ENCODE measurements at places on chromosomes 12 and 14.

- DNase-seq: no peak
These were observed 50.5 kb downstream of the TTC9 start for GRCh38 chr14:70692210-70692609.

DNA sequence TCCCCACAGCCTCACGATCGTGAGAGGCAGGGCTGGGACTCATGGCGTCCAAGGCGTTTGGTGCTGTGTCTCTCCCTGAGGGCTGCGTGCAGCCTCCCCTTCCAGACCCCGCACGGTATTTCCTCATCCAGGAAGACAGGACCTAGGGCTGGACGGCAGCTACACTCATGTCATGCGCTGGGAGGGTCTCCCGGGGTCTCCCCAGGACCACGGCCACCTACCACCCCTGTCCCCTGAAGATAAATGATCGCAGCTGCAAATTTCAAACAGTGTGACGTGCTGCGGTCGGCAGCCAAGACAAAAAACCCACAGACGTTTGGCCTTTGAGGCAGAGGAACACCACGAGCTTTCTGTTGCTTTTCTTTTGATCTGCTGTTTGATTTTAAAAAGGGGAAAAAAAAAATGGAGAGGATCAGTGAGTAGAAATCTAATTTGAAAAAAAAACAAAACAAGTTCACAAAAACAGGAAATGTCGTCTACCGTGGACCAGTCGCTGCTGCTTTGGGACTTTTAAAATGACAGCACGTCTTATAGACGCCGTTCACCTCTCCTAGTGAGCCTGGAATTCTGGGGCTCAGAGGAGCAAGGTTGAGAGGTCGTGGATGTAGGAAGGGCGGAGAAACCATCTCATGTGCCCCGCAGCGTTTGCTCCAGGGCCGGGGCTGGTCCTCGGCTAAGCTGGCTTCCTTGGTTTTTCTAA is 237.6 kb downstream of the SLC41A2 start:
- DNase-seq: peak; percentile 53

GRCh38 chr14:101065246-101065645 is 161.7 kb upstream of the RTL1 start:
- DNase-seq: no peak

DNA sequence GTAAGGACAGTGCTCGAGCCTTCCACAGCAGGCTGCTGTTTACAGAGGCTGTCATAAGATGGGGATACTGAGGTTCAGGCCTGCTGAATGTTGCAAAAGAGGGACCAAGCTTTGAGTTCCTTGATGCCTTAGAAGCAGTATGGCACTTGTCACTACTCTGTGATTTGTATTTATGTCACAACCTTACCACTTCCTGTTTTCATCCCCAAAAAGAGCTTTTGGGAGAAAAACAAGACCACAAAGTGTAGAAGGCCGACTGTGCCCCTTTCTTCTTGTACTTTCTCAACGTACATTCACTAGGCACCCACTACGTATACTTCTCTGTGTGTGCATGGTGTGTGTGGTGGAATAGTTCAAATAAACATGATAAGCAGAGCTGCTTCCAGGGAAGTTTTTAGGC is 90.1 kb downstream of the DRAM1 start:
- DNase-seq: no peak

DNA sequence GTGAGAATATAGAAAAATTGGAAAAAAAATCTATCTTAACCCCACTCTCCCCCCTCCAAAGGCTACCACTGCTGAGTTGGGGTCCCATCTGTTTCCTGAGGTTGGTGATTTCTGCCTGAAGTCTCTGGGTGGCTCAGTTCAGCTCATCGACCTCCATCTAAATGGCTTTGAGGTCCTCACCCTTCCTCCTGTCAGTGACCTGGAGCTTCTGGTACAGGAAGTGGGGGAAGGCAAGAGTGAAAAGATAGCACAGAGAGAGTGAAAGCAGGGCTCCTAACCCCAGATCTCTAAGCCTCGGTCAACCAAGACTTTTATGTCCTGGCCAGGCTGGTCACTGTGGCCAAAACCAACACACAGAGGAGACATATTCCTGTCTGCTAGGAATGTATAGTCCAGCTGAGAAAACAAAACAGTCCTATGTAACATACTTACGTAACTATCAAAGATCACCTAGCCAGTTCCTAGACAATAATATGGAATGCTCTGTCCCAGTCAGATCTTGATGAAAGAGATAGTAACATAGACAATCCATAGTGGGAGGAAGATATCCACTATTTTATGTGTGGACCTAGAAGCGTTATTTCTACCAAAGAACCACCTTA is 12.3 kb upstream of the KRT73 start:
- DNase-seq: no peak

DNA sequence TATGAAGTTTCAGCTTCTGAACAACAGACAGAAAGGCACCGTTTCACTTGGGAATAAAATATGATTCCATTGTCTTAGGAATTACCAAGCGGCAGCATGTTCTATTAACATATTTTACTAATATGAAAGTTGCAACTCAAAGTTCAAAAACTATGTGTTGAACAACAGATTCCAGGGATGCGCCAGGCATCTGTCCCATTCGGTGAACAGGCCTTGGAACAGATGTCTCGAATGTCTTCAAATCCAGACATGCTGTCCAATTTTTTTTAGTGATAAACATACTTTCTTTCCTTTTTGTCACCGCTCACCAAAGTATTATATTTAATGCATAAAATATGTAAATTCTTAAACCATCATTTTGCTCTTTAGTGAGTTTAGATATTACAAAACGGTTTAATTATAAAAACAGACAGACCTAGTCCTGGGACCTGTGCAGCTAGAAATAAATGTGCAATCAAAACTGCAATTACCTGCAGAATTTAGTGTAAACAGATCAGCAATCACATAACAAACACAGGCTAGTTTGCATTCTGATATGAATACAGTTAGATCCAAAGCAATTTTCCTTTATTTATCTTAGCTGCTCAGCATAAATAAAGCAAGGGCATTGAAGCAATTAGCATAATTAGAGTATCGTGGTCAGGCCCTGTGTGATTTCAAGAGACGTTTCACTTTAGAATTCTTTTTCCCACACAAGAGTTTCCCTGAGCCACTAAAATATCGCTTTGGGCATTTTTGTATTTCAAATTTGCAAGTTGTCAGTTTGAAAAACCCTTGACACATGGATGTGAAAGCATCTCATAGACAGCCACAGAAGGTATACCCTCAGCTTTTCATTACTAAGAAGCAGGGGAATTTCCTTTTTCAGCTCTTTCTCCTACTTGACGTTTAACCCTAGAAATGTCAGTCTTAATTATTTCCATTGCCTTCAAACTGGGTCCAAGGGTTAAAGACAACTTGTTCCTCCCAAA is 420.8 kb downstream of the EGLN3 start:
- no peak for DNase-seq

DNA sequence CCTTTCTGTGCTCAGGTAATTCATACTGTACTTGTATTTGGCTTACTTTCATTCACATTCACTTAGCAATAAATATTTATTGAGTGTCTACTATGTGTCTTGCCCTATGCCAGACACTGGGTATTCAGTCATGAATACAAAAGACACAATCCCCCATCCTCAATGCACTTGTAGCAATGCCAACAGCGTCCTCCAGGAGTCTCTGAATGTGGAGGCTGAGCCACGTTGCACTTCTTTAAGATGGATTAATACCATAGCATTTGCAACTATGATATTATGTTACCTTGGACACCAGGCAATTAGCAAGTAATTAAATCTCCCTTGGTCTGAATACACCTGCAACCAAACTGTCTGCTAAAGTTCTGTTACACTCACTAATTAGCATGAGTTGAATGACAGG is 58.8 kb downstream of the OTX2 start:
- DNase-seq: no peak

- DNase-seq: no peak
These were observed 360.4 kb upstream of the FOXG1 start for GRCh38 chr14:28406196-28406595.

- DNase-seq: no peak
These were observed 35.5 kb upstream of the OSBPL8 start for GRCh38 chr12:76595056-76595455.

DNA sequence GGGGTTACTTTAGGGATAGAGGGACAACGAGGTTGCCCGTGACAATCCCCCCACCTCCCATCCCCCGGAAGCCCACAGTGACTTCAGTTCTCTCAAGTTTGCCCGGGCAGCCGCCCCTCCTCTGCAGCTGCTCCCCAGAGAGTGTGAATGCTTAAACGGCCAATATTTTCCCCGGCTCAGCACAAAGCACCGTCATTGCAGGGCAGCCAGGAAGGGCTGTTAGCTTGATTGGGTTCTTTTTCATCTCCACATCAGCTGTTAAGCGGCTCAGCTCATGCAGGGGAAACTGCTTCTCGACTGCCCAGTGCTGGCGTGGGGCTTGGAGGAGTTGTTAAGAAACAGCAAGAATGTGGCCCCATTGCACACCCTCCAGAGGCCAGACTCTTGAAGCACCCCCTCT is 120.5 kb upstream of the NCOR2 start:
- DNase-seq: peak; percentile 23

DNA sequence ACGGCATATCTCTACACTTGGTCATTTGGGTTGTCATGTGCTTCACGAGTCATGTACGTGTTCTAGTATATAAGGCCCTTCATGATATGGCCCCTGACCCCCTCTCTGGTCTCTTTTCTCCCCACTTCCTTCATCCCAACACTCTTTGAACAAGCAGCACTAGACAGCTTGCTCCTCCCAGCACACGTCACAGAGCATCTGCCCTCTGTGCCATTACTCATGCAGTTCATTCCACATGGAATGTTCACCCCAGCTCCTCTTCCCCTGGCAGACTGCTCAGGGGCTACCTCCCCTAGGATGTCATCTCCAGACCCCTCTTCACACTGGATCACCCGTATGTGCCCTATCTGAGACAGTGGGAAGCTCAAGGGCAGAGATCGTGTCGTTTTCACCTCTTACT is 14.1 kb upstream of the LRP1-AS start:
- DNase-seq: no peak

GRCh38 chr12:23356927-23357708 is 592.4 kb downstream of the SOX5 start:
- DNase-seq: no peak

GRCh38 chr14:77276295-77276935 is 5.4 kb upstream of the NGB start:
- no peak for DNase-seq

GRCh38 chr12:25590011-25590721 is 37.1 kb upstream of the LMNTD1 start:
- peak; percentile 26 for DNase-seq

DNA sequence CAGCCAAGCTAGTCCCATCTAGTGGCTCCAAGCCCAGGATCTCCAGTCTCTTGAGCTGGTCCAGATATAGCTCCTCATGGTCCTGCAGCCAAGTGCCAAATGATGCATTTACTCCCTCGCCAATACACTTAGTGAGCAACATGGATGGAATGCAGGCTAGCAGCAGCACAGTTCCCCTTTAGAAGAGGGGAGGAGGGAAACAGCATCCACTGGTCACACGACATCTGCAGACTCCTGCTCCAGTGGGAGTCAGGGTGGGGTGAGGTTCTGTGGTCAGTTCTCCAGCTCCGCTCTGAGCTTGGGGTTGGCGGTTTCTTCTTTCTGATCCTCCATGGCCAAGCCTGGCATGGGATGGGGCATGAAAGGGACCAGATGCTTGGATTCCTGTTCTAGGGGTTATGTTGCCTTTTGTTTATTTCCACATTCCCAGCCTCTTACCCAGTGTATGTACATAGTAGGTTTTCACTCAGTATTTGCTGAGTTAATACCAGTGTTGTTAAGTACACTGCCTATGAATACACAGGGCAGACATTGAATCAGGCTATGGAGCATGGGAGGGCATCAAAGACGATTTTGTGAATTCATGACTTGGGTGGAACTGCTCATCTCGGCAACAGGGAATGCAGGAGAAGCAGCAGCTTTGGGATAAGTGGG is 57.3 kb downstream of the GALNT16 start:
- peak; percentile 9 for DNase-seq

GRCh38 chr12:95996034-95996658 is at the start of gene HAL:
TSS of gene HAL (minus strand) at chr12:95996344. CDS start at chr12:95995910, 434 bp downstream.
- no peak for DNase-seq

DNA sequence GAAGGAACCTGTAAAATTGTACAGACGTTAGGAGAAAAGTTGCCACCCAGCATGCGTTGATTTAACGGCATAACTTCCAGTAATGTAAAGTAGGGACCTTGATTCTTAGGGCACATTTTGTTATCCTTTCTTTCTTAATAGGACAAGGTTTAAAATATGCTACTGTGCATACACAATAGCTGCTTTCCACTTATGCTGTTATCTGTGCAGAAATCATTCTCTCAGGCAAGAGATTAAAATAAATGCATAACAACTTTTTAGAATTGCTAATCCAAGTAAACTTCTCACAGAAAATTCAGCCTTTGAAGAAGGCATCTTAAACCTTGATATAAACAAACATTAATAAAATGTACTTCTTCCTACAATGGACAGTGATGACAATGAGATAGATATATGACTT is 16.0 kb upstream of the PTCSC3 start:
- DNase-seq: no peak

- DNase-seq: no peak
These were observed 30.3 kb downstream of the EEA1 start for GRCh38 chr12:92898755-92899154.

- DNase-seq: no peak
These were observed 13.7 kb upstream of the CLEC4D start for GRCh38 chr12:8499616-8500015.

DNA sequence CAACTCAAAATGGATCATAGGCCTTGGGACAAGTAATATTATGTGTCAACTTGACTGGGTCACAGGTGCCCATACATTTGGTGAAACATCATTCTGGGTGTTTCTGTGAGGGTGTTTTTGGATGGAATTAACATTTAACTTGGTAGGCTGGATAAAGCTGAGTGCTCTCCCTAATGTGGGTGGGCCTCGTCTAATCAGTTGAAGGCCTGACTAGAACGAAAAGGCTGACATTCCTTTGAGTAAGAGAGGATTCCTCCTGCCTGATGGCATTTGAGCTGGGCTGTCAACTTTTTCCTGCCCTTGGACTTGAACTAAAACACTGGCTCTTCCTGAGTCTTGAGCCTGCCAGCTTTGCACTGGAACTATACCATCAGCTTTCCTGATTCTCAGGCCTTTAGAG is 93.4 kb upstream of the ESRRB start:
- DNase-seq: no peak

GRCh38 chr12:47082283-47082682 is 2.5 kb upstream of the AMIGO2 start:
- DNase-seq: no peak
